ENCODE measurements at places on chromosomes 7 and 10.

DNA sequence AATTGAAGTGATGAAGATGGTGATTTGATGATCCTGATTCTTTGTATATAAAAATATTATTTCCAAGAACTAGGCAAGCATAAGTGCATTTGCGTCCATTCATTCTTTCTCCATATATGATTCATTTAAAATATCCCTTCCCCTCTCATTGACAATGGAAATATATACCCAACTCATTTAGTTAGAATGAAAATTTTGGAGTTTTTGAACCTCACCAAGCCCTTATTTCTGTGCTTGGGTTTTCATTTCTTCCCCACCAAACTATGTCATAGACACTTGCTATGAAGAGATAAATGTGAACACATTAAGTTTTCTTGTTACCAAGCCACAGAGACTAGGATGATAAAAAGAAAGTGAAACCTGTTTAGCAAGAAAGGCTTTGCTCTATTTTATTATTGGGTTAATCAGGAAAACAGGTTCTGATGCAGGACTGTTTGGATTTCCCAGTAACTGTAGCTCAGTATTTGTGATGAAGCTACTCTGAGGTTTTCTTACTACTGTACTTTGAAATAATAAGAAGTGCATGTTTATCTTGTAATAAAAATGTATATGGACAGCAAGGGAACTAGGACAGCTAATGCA is 68.3 kb downstream of the ITGB1 start:
- DNase-seq = no peak

DNA sequence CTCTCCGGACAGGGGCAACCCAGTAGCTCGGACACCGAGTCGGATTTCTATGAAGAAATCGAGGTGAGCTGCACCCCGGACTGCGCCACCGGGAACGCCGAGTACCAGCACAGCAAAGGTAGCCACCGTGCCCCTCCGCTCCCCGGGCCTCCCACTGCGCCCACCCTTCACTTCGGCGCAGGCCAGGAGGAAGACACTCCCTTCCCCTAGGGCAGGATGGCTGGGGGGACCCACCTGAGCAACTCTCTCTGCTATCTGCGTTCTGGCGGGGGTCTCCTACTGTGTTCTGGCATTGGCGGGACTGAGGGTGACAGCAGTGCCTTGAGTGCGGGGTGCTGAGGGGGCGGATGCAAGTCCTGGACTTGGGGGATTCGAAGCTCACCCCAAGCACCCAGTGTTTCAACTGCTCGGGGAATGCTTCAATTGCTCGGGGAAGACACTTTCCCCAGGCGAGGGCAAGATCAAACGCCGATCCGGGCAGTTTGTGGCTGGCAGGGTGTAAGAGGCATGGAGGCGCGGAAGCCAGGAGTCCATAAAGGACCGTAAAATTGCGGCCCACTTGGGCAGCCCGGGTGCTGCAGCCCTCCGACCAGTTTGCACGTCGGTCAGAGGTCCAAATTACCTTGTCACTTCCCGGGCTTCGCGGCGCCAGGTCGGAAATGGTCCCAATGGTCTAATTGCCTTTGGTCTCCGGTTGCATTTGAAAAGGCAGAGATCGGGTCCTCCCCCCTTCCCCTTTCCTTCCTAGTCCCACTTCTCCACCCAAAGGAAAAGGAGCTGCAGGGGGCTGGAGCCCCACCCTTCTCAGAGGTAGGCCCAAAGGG is 950 bp downstream of the EVX1 start:
- DNase-seq = no peak

- DNase-seq = no peak
These were observed 30.5 kb upstream of the SLC18A3 start for GRCh38 chr10:49579621-49580020.

DNA sequence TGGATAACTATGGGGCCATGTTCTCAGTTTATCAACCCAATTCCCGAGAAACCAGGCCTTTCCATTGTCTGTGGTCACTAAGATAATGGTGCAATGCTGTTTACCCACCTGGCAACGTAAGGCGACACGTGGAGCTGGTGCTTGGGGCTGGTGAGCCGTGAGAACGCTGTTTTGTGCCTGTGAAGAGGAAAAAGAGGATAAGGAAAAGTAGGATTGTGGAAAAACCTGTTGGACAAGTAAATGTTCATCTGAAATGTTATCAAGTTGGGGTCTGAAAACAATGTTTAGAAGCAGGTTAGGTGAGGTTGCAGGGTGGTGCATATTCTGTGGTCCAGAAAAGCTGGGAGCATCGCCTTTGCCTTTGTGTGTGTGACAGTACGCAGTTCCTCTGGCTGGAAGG is 88.5 kb downstream of the PPP1R17 start:
- no peak for DNase-seq

DNA sequence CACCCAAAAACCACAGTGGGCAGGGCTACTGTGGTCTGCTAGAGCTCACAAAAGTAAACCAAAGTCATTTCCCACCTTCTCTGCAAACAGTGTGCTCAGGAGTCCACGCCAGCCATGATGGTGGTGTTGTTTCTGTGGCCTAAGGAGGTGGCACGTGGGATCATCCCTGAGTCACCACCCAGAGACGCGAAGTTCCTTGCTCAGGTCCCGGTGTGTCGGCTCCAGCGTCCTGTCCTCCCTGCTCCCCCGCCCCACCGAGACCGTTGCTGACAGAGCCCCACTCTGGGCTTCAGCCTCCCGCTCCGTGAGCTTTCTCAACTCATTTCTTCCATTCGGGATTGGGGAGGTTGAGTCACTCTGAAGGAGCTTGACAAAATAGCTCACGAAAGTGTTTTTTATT is 118.7 kb downstream of the NPTX2 start:
- no peak for DNase-seq

GRCh38 chr7:40231796-40232195 is 97.0 kb downstream of the SUGCT start:
- no peak for DNase-seq

- no peak for DNase-seq
These were observed 107.1 kb downstream of the RNF32 start for GRCh38 chr7:156747718-156748117.

DNA sequence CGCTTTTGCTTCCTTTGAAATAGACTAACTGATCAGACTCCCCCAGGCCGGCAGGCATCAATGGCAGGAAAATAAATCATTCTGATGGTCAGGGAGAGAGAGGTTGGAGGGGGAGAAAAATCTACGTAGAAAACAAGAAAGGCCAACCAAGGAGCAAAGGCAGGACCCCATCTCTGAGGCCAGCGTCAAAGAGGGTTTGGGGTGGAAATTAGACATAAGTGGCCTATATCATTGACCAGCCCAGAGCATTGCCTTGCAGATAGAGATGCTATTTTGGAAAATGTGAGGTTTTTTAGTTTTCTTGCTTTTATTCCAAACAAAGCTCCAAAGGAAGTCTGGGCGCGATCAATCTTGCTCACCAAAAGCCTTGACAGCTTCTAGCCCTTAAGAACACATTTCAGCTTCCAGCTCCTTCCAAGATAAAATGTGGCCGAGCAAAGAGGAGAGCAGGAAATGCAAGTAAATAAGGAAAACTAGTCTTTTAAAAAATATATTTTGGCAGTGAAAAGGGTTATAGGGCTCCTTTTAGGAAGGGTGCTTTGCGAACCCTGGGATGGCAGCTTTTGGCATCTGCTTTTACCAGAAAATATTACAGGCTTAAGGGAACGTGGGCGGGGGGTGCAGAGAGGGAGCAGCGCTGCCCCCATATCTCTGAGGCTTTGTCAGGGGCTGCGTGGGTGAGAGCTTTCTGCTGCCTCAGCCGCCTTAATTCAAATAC is 2.0 kb upstream of the HOXA2 start:
- no peak for DNase-seq

DNA sequence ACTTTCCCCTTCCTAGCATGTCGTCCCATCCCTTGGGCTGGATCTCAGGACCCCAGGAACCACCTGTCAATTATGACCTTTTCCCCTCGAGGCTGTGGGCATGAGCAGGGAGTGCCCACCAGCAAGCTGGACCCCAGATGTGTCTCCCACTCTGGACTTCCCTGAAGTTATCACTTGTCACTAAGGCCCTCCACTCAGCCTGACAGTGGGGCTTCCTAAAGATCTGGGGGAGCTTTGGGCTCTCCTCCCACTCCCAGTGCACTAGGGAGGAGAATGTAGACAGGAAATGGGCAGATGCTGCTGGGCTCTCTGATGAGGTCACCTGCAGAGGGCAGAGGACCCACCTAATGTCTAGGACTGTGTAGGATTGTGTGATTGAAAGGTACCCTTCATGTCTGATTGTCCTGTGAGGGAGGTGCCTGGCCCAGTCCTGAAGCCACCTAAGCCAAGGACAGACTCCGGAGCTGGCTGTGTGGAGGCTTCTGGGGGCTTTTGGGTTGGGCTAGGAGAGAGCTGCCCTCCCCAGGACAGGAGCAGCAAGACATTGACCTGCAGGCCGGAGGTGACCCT is 18.7 kb downstream of the MYO1G start:
- no peak for DNase-seq

- no peak for DNase-seq
These were observed 6.9 kb upstream of the TNRC18 start for GRCh38 chr7:5430612-5430947.

- DNase-seq = peak; percentile 84
These were observed 3.4 kb upstream of the MUC12 start for GRCh38 chr7:100965723-100966541.

- DNase-seq = no peak
These were observed 47.8 kb downstream of the IPMK start for GRCh38 chr10:58219875-58220274.

GRCh38 chr10:75019370-75019769 is 92.1 kb upstream of the SAMD8 start:
- no peak for DNase-seq

DNA sequence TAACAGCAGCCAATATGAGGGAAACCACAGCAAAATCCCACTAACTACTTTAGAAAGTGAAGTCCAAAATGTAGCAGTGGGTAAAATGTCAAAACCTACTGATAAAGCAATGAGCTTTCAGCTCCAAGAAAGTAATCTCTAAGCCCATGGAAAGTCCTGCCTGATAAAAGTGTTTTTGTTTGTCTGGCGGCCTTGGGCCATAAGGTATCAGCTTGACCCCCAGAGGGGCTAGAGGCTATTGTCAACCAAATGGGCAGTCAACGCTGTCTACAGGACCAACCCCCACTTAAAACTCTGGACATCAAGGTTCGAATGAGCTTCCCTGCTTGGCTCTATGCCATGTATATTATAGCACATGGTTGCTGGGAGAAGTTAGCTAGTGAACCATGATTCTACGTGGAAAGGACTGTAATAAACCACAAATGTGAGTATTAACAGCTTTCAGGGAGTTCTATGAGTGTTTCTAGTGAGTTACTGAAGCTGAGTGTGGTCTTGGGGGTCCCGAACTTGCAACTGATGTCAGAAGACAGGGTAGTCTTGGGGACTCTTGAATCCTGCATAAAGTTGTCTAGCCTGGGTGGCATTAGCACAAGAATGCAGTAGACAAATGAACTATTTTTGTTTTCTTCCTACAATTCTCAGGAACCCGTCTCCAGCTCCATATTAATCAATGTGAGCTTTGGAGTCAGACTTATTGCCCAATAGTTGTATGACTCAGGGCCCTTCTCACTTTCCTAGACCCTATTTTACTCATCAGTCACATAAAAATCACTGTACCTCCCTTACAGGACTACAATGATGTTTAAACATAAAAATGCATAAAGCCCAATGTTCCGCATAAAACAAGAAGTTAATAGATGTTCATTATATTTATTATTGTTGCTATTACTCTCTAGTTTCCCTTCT is 164.9 kb downstream of the DGKI start:
- no peak for DNase-seq

- DNase-seq = no peak
These were observed 235.2 kb upstream of the GRB10 start for GRCh38 chr7:51017576-51018535.

GRCh38 chr7:115499956-115500355 is 530.6 kb downstream of the TFEC start:
- DNase-seq = no peak

DNA sequence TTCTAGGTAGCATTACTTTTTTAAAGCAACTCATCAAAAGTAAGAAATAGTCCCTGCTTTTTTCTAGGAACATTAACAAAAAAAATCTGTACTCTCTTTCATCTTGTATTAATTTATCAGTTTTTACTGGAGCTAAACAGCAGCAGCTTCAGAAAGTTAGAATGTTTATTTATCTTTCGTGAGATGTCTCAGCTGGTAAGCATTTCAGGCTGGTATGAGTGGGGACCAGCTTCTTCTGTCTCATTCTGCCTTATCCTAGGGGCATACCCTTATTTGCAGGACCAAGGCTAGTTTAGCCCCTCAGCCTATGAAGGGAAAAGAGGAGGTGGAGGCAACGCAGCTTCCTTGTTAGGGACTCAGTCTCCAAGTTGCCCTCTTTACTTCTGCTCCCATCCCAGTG is 35.1 kb downstream of the LANCL2 start:
- DNase-seq = no peak

- DNase-seq = no peak
These were observed 7.7 kb downstream of the KCNMA1 start for GRCh38 chr10:77629775-77630506.

DNA sequence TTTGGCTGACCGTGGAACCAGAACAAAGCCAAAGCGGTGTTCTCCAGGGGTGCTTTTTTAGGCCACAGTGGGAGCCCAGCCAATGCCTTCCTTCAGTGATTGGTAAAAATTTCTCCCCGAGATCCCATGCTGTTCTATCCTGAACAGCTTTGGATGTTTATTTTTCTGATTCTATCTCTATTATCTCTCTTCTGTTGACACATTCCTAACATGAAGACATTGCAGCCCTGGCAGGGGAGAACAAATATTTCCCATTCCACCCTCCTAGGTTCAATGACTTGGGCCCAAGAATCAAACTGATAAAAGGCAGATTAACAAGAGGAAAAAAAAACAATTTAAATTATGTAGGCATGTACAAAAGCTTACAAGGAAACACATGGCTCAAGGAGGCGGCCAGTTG is 162.7 kb downstream of the PFKFB3 start:
- no peak for DNase-seq

DNA sequence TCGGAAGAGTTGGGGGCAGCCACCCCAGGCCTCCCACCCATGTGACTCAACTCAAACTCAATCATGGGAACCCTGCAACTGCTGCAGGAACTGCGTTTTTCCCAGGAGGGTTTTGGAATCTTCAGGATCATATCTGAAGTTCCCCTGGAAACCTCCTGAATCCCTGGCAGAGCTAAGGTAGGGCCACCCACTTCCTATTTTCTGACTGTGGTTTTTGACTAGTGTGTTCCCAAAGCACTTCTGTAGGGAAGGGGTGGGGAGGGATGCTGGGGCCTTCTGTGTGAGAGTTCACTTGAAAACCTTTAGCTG is 127.6 kb upstream of the UNC5B start:
- DNase-seq = no peak

DNA sequence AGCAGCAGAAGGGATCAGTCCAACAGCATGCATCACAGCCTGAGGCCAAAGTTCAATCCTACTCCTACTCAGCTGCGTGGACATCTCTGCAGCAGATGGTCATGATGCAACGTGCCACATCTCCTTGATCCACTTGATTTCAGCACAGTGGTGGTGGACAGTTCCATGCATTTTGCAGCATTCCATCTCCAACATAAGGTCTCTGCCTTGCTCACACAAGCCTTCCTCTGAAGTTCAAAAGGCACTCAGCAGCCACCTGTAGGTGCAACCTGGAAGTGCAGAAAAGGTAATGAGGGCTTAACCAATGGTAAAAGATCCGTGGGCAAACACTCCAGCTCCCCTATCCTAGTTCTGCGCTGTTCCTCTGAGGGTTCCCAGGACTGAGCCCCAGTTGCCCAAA is 57.5 kb upstream of the CHCHD3 start:
- DNase-seq = no peak

All from right lobe of liver (tissue), 6 donors.